Progenitor cell of endocrine pancreas (in vitro differentiated cells): ENCODE measurements at places on chromosomes 3 and 15. TPM values are rescaled to one million over a fixed set of nuclear protein-coding genes. Genes with fewer than 3 reads are reported as not detected.
A peak's percentile ranks its signal among the peaks of the same experiment; 100 is the strongest.

- H3K36me3 ChIP-seq = peaks cover 7% of the 10 kb centered on the region
- H3K4me3 ChIP-seq = no peak overlapping the region
- no peak for DNase-seq
- no peaks in the 10 kb centered on the region for H3K27me3 ChIP-seq
- no peak overlapping the region for H3K27ac ChIP-seq
- peaks cover 11% of the 10 kb centered on the region for H3K4me1 ChIP-seq
Observed at GRCh38 chr3:195929452-195929851, 21.1 kb upstream of the TNK2 start.

GRCh38 chr3:57890874-57891273, 117.3 kb upstream of the FLNB start:
- no peak for DNase-seq
- H3K27me3 ChIP-seq = no peaks in the 10 kb centered on the region
- H3K4me1 ChIP-seq = no peaks in the 10 kb centered on the region
- no peak overlapping the region for H3K27ac ChIP-seq

GRCh38 chr3:43180027-43180426, 74.1 kb upstream of the POMGNT2 start:
- H3K4me1 ChIP-seq = peaks cover 42% of the 10 kb centered on the region
- no peak overlapping the region for H3K4me3 ChIP-seq
- no peak for DNase-seq
- no peak overlapping the region for H3K27ac ChIP-seq
- no peaks in the 10 kb centered on the region for H3K27me3 ChIP-seq
- H3K36me3 ChIP-seq = no peaks in the 10 kb centered on the region

GRCh38 chr15:57335719-57336118, 40.6 kb upstream of the CGNL1 start:
- H3K36me3 ChIP-seq = no peaks in the 10 kb centered on the region
- H3K4me3 ChIP-seq = no peak overlapping the region
- H3K27me3 ChIP-seq = peaks cover 8% of the 10 kb centered on the region
- H3K27ac ChIP-seq = peak overlapping the region; percentile 41
- H3K4me1 ChIP-seq = peaks cover 20% of the 10 kb centered on the region

Gene AGBL1
- not detected in 2 replicates for total RNA-seq

Gene PHLDB2
- total RNA-seq = 58.3 and 59.1 TPM in 2 replicates

Gene TUSC7
- total RNA-seq = not detected in 2 replicates
